Stimulated activated CD4-positive, alpha-beta T cell treated with anti-CD3 and anti-CD28 coated beads, TNF-alpha, amount 100 ng/mL, for 1 hour (primary cell): ENCODE measurements at places on chromosomes 12 and 14.

GRCh38 chr14:78633752-78634151 is 463.6 kb downstream of the NRXN3 start:
- no peak for DNase-seq

GRCh38 chr14:79552778-79553177 is 658.5 kb downstream of the DIO2 start:
- DNase-seq: no peak

GRCh38 chr14:104367866-104368750 is 211.5 kb upstream of the C14orf180 start:
- DNase-seq: no peak

DNA sequence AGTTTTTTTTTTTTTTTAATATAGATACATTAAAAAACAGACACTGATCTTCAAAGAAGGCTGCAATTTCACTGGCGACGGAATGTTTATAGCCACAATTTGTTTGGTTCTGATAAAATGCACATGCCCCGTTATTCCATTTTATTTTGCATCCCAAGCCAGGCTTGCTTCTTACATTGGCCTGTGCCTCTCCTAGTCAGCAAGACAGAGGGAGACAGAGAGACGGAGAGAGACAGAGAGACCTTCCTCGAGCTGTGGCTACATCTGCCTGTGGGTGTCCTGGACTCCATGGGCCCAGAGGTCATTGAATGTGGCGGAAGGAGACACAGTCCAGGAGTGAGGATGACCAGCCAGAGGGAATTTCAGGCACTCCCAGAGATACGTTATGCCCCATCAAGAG is 926.6 kb downstream of the VRK1 start:
- no peak for DNase-seq

DNA sequence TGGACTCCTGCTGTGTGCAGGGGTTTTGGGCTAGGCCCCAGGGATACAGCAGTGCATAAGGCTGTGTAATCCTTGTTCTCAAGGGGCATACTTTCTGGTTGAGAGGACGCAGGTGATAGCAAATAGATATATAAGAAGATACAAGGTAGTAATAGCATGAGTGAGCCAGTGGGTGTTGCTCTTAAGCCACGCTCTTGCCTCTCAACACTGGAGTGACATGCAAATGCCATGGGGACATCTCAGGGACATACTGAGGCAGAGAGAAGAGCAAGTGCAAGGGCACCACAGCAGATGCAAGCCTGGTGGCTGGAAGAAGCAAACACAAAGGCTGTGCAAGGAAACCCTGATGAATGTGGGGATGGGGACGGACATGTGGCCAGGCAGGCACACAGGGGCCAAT is 223.3 kb downstream of the CHST11 start:
- no peak for DNase-seq

- DNase-seq: no peak
Measured at GRCh38 chr12:57215668-57216013, 953 bp upstream of the NXPH4 start.

- DNase-seq: no peak
Measured at GRCh38 chr12:108542320-108542719, 18.7 kb downstream of the SART3 start.

GRCh38 chr12:128336204-128337070 is 69.5 kb downstream of the TMEM132C start:
- no peak for DNase-seq

- DNase-seq: no peak
Measured at GRCh38 chr12:19244312-19244711, 114.8 kb downstream of the PLEKHA5 start.

DNA sequence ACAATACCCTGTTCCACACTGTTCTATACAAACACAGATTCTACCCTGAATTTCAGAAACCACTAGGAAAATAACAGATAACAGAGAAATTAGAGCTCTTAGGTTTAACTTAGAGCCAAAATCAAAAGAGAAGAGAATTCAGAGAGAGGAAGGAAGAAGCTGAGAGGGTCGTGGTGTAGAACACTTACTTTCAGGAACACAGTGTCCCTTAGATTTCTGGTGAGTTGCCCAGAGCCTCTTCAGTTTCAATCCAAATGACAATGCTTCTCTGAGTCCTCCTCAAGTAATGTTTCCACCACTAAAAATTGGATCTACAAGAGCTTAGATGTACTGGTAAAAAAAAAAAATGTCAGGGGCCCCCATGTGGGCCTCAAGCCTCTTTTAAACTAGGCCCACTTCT is 2.6 kb downstream of the YAF2 start:
- DNase-seq: no peak

- DNase-seq: no peak
Measured at GRCh38 chr14:85580536-85581140, 50.7 kb downstream of the FLRT2 start.

- DNase-seq: no peak
Measured at GRCh38 chr14:28785096-28785952, 18.7 kb downstream of the FOXG1 start.

DNA sequence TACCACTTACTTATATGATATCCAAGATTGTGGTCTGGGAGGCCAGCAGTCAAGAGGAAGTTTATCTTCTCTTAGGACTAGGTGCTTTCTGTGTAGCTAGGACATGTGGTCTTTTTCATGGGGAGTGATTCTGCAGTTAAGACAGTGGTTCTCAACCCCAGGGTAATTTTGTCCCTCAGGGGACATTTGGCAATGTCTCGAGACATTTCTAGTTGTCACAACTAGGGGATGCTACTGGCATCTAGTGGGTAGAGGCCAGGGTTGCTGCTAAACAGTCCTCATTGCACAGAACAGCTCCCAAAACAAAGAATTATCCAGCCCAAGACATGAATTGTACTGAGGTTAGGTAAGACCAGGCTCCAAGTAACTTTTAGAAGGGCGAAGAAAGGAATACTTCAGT is 20.0 kb downstream of the AMDHD1 start:
- DNase-seq: no peak

GRCh38 chr14:65072256-65072655 is 30.1 kb downstream of the MAX start:
- no peak for DNase-seq

- DNase-seq: no peak
Measured at GRCh38 chr14:105280525-105280924, 20.3 kb downstream of the BRF1 start.

DNA sequence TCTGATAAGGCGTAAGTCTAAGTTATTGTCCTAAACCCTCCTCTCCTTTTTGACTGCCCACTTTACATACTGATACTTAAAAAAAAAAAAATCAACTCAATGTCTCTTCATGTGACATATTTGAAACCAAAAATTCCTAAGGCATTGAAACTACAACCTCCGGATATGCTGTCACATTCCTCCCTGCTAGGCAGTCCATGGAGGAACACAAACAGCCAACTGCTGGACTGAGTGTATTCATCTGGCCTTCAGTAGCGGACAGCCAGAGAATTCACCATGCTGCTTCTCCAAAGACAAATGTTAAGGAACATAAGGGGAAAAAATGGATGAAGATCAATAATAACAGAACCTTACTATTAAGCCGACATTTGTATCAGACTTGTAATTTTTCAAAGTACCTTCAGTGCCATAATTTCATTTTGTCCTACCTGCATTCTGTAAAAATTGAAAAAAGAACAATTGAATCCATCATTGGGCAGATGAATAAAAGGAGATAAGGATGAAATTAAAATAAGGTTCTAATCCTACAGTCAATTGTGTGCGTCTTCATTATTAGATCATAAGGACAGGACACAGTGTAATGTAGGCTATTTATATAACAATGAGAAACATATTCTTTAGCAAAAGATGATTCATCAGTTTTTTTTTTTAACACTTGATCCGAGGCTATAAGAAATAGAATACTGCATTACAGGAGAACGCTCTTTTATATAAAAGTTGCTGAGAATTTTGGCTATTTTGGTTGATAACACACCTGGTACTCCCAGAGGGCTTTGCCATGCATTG is 12.2 kb downstream of the RERG start:
- no peak for DNase-seq

DNA sequence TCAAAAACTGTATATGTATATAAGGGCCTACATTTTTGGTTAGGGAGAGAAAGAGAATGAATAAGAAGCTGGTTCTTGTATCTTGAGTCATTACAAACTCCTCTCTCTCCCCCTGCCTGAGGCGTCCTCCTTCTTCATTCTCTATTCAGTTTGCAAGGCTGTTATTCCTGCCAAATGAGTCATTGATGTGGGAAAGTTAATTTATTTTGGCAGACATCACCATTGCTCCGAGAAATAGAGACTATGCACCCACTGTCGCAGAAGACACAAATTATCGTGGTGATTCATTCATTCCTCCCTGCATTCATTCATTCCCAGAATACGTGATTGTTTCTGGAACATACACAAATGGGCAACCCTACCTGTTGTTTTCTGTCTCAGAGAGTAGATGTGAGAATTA is 112.5 kb upstream of the MED13L start:
- DNase-seq: no peak

DNA sequence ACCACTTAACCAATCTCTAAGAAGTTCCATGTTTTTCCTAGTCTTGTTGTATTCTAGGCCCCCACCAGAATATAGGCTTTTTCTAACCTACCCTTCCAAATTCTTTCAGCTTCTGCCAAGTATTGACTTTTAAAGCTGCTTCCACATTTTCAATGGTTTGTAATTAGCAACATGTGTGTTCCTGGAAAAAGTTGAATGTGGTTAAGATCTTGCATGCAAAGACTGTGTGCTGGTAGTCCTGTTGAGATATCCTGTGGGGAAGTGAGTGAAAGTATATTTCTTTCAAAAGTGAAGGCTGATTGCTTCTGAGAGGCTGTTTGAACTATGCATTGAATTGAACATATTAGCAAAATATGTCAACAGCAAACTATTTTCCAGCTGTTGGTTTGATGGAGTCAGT is 646 bp upstream of the OR6C4 start:
- no peak for DNase-seq

DNA sequence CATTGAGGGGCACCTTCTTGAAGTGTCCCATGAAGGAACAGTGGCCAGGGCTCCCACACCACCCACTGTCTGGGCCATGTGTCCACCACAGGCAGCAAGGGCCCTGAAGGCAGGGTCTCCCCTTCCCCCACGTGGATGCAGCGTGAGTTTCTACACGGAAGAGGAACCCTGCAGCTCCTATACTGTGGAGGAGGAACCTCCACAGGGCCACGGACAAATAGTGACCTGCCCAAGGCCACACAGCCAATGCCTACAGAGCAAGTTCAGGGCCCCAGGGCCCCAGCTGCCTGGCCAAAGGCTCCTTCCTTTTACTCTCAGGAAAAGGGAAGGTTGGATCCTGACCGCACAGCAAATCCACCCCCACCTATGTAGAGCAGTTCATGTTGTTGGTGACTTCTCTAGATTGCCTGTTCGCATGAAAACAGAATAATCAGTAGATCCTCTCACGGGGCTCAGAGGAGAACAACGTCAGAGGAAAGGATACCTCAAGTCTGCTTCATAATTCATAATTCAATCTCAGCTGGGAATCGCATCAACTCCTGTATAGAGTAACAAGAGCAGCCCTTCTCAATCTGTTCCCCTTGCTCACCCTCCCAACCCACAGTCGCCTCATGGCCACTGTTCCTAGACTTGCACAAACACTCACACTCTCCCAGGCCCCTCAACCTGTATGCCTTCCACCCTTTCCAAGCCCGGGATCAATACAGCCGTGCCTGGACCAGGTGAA is 11.1 kb upstream of the KRT73 start:
- DNase-seq: no peak

DNA sequence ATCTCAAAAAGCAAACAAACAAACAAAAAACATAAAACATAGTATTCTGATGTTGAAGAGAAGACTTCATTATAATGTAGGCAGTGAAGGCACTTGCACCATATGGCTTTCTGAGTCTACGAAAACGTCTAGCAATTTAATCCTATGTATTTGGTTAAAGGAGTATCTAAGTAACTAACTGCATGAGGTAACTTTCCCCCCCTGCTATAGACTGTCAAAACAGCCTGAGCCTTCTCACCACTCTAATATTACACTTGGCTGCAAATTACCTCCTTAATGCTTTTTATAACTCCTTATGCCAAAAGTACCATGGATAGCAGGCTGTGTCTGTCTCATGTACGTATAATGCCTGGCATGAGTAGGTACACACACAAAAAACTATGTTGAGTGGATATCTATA is 607.6 kb upstream of the FLRT2 start:
- no peak for DNase-seq

DNA sequence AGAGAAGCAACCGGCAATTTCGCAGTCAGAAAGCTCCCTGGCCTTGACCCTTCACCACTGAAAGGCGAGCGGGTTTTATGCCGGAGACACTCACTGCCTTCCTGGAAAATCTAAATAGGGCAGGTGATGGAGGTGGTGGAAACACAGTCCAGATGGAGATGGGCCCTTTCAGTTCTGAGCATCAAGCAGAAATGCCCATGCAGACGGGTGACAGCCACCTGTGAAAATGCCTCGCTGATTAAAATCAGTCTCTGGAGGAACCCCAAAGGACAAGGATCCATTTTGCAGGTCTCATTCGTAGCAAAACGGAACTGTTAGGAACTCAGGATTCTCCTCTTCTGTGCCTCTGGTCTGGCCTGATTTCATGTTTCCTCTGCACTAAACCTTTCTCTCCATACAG is 74.2 kb downstream of the FZD10 start:
- DNase-seq: no peak

DNA sequence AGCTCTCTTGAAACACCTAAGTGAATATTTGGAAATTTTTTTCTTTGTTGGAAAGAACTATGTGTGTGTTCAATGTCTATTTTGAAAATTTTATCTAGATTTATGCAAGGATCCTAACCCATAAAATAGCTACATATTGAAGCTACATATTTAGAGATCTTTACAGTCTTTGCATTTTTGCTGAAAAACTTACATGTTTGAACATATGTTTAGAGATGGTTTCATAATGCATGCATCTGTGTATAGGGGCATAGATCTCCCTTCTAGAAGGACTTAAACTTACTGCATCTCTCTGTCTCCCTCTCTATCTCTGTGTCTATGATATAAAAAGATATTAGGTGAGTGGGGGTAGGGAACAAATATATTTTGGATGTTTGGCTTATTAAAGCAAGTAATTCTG is 8.2 kb upstream of the HOXC4 start:
- DNase-seq: no peak

- DNase-seq: no peak
Measured at GRCh38 chr12:58416236-58416635, 474.9 kb downstream of the ATP23 start.

- no peak for DNase-seq
Measured at GRCh38 chr14:59199205-59199604, 10.7 kb downstream of the DAAM1 start.

DNA sequence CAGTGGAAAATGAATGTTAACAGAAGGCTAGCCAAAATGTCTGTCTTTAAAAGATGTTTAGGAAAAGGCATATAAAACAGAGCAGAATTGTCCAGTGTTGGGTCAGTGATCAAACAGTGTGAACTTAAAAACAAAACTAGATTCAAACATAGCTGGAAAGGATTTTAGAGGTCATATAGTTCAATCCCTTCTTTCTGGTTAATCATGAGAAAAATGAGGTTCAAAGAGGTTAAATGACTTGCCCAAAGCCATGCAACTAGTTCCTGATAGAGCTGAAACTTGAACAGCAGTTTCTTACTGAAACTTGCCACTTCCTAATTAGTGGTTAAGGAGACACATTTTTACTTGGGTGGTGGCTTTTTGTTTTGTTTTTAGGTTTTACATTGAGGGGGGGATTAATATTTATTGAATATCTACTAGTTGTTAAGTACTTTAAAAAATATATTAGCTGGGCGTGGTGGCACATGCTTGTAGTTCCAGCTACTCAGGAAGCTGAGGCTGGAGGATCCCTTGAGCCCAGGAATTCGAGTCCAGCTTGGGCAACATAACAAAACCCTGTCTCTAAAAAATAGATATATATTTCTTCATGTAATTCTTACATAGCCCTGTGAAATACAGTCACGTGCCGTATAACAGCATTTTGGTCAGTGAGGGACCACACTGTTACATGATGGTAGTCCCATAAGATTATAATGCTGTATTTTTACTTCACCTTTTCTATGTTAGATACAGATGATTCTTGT is 20.4 kb downstream of the ACVR1B start:
- no peak for DNase-seq
